Gastrocnemius medialis (tissue), 4 donors: ENCODE measurements at places on chromosomes 2 and 18.

DNA sequence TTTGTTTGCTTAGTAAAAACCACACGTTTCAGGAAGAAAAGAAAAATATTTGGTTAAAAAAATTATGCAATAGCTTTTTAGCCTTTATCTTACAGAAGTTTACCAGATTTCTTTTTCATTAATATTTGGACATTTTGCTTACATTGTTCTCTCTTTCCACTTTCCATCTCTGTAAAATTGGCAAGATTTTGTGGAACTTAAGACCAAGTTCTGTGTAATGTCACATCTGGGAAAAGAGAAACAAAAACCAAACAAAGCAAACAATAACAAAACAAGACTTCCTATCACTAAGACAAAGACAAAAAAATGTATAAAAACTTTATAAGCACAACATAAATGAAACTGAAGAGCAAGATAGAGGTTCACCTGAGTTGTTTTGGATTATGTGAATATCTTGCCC is 1392.1 kb upstream of the CELF4 start:
- no peaks in the 10 kb centered on the region for H3K27me3 ChIP-seq
- DNase-seq: no peak
- H3K4me3 ChIP-seq: no peak overlapping the region
- no peaks in the 10 kb centered on the region for H3K36me3 ChIP-seq

- no peak for DNase-seq
- no peak overlapping the region for H3K27ac ChIP-seq
- H3K27me3 ChIP-seq: no peaks in the 10 kb centered on the region
- H3K36me3 ChIP-seq: no peaks in the 10 kb centered on the region
- peaks cover 13% of the 10 kb centered on the region for H3K4me1 ChIP-seq
Measured at GRCh38 chr2:201891676-201892075, 85.3 kb downstream of the CDK15 start.

- no peaks in the 10 kb centered on the region for H3K27me3 ChIP-seq
- no peak overlapping the region for H3K27ac ChIP-seq
- H3K36me3 ChIP-seq: no peaks in the 10 kb centered on the region
- no peak for DNase-seq
- H3K4me1 ChIP-seq: no peaks in the 10 kb centered on the region
Measured at GRCh38 chr2:239834143-239834542, 191.0 kb downstream of the NDUFA10 start.

DNA sequence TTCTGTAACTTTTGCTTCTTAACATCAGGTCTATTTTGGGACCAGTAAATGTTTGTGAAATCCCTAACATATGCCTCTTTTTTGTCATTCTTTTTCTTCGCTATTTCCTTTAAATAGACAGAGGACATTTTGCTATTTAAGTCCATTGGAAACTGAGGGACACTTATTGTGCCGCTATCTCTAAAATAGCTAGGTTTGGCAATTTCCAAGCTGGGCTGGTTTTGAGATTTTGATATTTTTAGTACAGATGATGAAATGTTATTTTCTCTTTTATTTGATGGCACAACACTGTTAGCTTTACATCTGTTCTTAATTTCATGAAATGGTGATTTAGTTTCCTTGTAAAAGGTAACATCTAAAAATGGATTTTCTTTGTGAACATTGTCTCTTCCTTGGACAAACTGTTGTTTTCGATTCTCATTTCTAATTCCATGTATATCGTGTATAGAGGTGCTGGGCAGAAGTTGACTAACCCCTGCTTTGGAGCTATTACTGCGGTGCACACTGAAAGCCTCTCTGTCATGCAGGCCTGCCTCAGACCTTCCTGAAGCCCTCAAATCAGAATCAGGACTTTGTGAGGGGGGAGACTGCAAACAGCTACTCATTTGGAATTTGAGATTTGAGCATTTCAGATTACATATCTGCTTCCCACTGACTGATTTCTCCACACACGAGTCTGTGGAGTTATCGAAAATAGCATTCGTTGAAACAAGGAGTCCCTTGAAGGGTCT is 594 bp downstream of the RAD51AP2 start:
- peak overlapping the region; percentile 53 for H3K4me3 ChIP-seq
- DNase-seq: no peak
- peak overlapping the region; percentile 80 for H3K27ac ChIP-seq
- H3K27me3 ChIP-seq: no peaks in the 10 kb centered on the region

DNA sequence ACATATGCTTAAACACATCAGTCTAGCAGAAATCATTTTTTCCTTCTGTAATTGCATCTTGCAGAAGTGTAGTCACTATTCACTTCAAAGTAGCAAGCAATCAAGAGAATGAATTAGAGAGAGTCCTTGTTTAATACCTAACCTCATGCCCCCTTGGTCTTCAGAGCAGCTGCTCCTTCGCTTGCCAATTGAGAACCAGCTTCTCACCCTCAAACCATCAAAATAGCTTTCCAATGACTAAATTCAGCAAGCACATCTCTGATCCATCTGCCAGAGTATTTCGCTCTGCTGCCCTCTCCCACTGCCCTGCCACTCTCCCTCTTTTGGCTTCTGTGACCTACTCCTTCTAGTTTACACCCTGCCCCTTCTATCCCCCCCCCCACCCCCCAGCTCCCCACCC is 120.7 kb upstream of the AGAP1 start:
- no peak overlapping the region for H3K4me3 ChIP-seq
- H3K27ac ChIP-seq: no peak overlapping the region
- H3K27me3 ChIP-seq: no peaks in the 10 kb centered on the region
- no peak for DNase-seq

DNA sequence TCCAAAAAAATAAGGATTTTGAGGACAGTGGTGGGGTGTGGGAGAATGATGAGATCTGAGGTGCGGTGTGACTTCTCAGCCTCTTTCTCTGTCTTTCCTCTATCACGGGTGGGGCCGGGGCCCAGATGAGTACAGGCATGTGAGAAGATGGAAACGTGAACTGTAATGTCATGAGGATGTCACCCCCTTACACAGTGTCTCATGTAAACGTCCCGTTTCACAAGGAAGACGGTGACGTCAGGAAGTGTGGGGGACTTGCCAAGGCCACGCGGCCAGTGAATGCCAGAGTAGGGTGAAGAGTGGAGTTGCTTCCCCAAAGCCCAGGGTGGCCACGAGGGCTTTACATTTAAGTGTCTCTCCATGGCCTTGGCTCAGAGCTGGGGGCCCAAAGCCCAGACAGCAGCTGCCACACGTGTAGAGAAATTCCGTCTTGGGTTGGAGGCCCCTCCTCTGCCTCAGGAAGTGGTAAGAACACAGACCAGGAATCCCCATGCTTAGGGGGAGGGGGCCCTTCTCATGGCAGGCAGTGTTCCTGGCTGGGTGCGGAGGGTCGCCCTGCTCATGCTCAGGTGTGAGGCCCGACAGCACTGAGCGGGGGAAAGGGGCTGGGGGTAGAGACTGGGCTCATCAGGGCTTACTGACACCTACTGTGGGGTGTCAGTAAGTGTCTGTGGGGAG is 80.9 kb upstream of the SMAD7 start:
- H3K27ac ChIP-seq: no peak overlapping the region
- no peaks in the 10 kb centered on the region for H3K27me3 ChIP-seq
- no peak for DNase-seq
- no peaks in the 10 kb centered on the region for H3K4me1 ChIP-seq

GRCh38 chr2:237674731-237675276 is 47.4 kb downstream of the LRRFIP1 start:
- H3K4me3 ChIP-seq: peak overlapping the region; percentile 44
- DNase-seq: no peak
- H3K27me3 ChIP-seq: no peaks in the 10 kb centered on the region
- peak overlapping the region; percentile 85 for H3K27ac ChIP-seq
